Bronchial smooth muscle cell (primary cell): ENCODE measurements at places on chromosomes 5 and 9. TPM values are rescaled to one million over a fixed set of nuclear protein-coding genes. Genes with fewer than 3 reads are reported as not detected.

The PCDHGA8 gene
- total RNA-seq, result 3.5 and 4.4 TPM in 2 replicates

The KIAA0825 gene
- 2.7 and 5.2 TPM in 2 replicates for total RNA-seq

The MPDZ gene
- 11.2 and 39.6 TPM in 2 replicates for total RNA-seq

The MCTP1 gene
- total RNA-seq, result 0.69 and 4.4 TPM in 2 replicates

The LIFR gene
- 17.2 and 19.5 TPM in 2 replicates for total RNA-seq

The ZNF782 gene
- 1.3 and 2.4 TPM in 2 replicates for total RNA-seq

The INSYN2B gene
- total RNA-seq, result 2.9 and 3.8 TPM in 2 replicates

The MARCHF3 gene
- total RNA-seq, result 5.0 and 6.4 TPM in 2 replicates

The OR1J2 gene
- not detected in 2 replicates for total RNA-seq

The PROB1 gene
- total RNA-seq, result 0.26 and 1.3 TPM in 2 replicates

The SPINK4 gene
- 0.95 TPM in 1 of 2 replicates, not detected in the other for total RNA-seq

The TAF1L gene
- total RNA-seq, result under 0.01 TPM in 2 replicates

The SHROOM1 gene
- 2.7 and 3.5 TPM in 2 replicates for total RNA-seq
